ENCODE measurements at places on chromosomes 1 and 21.

DNA sequence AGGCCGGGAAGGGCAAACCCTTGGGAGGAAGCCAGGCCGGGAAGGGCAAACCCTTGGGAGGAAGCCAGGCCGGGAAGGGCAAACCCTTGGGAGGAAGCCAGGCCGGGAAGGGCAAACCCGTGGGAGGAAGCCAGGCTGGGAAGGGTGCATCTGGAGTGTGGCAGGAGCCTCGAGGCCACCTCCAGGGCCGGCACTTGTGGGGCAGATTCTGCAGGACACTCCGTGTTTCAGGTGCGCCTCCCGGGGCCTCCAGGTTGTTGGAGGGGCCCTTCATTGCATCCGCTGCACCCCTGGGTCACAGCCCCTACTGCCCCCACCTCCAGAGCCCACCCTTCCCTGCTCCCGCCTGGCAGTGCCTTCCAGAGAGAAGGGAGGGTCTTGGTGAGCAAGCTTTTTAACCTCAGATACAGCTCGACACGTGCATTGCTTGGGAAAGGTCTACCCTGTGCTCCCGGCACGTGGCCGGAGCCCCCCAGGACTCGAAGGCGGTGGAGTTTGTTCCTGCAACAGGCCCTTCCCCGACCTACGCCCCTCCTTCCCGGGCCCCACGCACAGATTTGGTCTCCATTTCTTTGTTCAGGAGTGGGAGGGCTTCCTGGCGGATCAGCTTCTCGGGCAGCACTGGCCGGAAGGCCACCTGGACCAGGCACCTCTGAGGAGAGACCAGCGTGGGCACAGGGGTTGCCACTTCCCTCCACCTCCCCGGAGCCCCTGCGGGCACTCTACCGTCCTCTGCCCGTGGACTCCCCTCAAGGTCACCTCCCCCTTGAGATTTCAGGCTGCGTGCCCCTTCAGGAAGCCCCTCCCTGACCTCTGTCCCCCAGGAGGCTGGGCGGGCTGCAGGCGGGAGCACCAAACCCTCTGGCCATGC is 9.4 kb upstream of the TMEM52 start:
- DNase-seq, result no peak

DNA sequence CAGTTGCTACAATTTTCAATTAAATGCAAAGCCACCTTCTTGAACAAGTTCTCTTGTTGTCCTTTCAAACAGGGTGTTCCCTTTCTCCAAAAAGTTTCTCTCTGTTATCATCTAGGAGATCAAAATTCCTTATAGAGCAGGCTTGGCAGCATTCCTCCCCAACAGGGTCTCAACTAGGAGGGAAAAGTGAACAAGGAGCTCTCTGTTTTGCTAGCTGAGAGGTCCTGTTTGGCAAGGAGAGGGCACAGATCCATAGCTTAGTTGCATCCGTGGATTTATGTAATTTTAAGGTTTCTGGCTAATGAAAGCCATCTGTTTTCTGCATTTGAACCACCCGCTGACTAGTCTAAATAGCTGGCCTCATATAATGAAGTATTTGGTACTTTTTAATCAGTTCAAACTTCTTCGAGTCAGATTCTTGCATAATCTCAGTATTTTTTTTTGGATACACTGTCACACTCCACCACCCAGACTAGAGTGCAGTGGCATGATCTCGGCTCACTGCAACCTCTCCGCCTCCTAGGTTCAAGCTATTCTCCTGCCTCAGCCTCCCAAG is 54.0 kb downstream of the APP start:
- no peak for DNase-seq

DNA sequence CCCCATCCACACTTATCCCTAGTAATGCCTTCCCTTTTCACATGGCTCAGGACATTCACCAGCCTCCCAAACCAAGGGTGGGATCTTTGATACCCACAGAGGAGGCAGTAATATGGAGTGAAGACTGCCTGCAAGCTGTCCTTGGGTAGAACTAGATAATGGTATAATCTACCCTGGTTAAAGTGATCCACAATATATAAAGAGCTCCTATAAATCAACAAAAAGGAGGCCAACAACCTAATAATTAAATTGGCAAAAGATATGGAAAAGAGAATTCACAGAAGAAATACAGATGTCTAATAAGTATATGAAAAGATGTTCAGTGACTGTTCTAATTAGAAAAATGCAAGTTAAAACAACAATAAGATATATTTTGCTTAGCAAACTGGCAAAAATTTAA is 30.7 kb upstream of the SPOCD1 start:
- no peak for DNase-seq

GRCh38 chr1:203165101-203165799 is 10.4 kb downstream of the MYBPH start:
- no peak for DNase-seq

- no peak for DNase-seq
These were observed 169 bp downstream of the UBAP2L start for GRCh38 chr1:154220970-154221277.

DNA sequence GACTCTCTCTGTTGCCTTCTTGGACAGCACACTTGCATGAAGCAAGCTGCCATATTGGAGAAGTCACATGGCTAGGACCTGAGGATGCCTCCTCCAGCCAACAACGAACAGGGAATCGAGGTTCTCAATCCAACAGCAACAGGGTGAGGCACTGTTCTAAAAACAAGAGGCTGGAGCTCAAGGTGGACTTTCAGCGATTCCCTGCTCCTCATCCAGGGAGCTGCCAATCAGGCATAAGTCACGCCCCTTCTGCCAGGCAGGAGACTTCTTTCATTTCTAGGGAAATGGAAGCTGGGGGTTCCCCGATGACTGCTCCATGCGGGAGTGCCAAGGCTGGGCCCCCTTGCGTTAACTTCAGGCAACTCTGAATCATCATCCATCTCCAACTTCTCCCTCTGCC is 22.7 kb upstream of the IFNAR1 start:
- no peak for DNase-seq

DNA sequence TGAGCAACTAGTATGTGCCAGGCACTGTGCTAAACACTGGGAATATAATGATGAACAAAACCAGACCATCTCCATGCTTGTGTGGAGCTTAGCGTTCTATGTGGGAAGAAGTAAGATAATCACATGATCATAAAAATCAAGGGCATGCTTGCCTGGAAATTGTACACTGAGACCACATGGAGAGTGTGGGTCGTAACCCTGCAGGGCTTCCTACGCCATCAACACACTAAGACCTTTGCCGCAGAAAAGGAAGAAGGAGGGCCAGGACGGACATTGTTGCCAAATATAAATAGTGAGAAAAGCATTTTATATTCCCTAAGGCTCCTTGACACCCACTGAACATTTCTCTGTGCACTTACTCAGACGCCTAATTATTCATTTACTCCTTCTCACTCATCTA is 388.1 kb upstream of the VAMP3 start:
- DNase-seq, result no peak

GRCh38 chr1:94716965-94717364 is 103.2 kb upstream of the SLC44A3 start:
- DNase-seq, result no peak
